ENCODE measurements at places on chromosomes 2 and 18. TPM values are rescaled to one million over a fixed set of nuclear protein-coding genes. Genes with fewer than 3 reads are reported as not detected.

The BOLL gene
- total RNA-seq, result not detected

The CRYGD gene
- total RNA-seq, result not detected

The RGPD4 gene
- total RNA-seq, result not detected

DNA sequence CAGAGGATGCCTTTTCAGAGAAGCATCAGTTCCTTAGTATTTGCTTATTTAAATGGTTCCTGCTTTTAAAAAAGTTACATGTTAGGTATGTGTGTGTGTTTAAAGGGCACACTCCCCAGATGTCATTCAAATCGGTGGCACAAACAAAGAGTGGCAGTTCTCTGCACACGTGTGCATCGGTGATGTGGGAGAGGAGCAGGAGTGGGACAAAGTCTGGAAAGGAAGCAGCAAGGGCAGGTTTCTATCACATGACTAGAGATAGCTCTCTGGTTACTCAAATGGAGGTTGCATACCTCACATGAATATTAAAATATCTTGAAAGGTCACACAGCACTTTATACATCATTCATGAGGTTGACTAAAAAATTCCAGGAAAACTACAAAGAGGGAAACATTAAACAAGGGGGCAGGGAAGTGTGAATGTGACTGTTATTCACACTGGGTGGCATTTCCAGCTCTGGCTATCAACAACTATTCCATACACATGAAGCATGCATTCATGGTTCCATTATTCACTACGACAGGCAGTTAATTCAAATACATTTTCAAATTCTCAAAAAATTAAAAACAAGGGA is 64.7 kb downstream of the SEPTIN10 start:
- DNase-seq, result no peak

DNA sequence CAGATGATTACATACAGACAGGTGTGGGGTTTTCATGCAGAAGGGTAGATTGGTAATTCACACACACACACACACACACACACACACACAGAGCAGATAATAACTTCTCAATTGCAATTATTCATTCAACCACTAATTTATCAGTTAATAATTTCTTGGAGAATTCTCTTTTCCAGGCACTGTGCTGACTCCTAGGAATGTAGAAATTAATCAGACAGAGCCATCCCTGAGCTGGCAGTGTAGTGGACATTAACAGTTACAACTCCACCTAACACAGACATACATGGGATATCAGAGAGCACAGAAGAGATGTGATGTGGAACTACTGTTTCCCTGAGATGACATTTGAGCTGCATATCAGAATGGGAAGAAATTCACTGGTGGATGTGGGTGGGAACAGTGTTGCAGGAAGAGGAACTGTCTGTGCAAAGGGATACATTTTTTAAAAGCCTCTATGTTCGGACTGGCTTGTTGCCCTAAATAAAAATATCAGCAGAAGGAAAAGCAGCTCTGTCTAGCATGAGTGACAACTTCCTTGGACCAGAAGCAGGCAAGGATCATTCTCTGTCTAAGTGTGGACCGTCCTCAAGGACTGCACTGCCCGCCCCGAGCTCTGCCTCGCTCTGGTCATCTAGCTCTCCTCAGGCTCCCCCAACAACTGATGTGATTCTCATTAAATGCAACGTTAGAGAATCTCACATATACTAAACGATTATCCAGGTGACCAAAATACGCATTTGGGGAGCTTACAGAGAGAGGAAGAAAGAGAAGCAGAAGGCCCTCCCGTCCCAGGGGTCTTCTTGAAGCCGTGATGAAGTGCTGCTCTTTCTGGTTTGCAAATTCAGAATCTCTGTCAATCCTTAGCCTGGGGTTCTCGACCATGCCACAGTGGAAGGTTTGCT is 173.4 kb upstream of the TRIB2 start:
- no peak for DNase-seq

GRCh38 chr2:34486965-34487364 is 887.9 kb upstream of the FAM98A start:
- no peak for DNase-seq

Measured in kidney epithelial cell (primary cell).